H1 (cell line): ENCODE measurements at places on chromosomes 5 and 9. TPM values are rescaled to one million over a fixed set of nuclear protein-coding genes. Genes with fewer than 3 reads are reported as not detected.
A peak's percentile ranks its signal among the peaks of the same experiment; 100 is the strongest.

DNA sequence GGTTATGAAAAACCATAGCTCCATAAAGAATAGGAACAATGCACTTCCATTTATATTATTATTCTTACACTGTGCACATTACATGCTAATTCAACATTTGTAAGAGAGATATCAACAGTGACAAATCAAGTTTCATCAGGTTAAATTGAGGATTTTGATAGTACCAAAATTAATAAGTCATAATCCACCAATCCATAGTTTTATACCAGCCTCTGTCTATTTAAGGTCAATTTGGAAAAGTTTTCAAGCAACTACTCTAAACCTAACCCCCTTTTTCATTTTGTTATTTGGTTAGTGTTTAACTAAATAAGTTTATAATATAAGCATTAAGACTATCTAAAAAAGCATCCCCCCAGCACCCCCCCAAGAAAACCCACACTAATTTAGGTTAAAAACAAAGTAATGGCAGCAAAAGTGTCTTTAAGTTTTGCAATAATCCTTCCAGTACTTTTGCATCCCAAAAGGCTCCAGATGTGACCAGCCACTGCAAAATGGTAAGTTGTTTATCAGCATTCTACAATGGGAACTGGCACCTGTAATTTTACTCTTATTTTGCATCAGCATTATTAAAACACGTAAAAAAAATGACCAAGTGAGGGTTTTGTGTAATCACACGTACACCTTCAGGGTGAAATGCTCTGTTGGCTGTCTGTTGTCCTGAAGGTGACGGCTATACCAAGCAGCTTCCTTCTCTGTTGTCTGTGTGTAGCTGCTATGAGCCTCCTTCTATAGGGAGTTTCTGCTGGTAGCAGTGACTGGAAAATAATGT is 36.8 kb upstream of the SSBP2 start:
- DNase-seq = no peak

DNA sequence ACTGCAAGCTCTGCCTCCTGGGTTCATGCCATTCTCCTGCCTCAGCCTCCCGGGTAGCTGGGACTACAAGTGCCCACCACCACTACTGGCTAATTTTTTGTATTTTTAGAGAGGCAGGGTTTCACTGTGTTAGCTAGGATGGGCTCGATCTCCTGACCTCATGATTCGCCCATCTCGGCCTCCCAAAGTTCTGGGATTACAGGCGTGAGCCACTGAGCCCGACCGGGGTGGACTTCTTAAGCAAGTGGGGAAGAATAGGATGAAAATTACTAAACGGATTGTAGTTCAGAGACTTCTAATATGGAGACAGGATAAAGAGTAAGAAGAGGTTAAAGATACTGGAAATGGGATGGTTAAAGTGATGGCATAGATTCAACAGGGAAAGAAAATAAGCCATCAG is 132.3 kb upstream of the IRX2 start:
- peak; percentile 4 for DNase-seq

DNA sequence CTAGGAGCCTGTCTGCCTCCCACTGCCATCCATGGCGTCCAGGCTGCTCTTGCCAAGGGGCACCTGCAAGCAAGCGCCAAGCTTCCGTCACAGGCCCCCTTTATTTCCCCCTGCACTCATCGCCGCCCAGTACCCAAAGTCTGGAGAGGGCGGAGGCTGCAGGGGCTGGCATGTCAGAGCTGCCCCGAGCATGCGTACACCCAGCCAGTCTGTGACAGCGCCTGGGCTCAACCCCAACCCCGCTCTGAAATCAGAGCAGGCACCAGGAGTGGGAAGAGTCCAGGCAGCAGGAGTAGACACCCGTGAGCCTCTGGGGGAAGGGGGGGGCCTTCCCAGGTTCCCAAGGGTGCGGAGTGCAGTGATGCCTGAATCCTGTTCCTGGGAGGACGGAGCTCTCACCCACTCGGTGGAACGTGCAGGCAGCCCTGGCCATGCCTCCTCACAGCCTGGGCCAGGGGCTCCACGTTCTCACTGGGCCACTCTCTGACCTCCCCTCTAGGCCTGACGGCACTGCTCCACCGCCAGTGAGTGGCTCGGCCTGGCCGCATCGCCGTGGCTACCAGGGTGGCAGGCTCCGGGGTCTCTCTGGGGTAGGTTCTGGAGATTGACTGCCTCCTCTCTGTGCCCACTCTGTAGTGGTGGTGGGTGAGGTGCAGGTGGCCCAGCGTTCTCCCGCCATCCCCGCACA is 469.0 kb downstream of the CDH9 start:
- no peak for DNase-seq

EGFLAM gene
- polyA plus RNA-seq = 0.19 and 0.20 TPM in 2 replicates

MYORG gene
- 1.2 and 1.4 TPM in 2 replicates for polyA plus RNA-seq

CCDC107 gene
- polyA plus RNA-seq = 8.2 and 8.6 TPM in 2 replicates
